ENCODE measurements at places on chromosomes 7 and 10.

- DNase-seq: no peak
These were observed 426.4 kb downstream of the TCERG1L start for GRCh38 chr10:130885021-130885655.

GRCh38 chr7:47482013-47482875 lies 99.7 kb downstream of the TNS3 start:
- DNase-seq: no peak

- DNase-seq: no peak
These were observed 3.2 kb downstream of the PARP12 start for GRCh38 chr7:140059273-140060242.

DNA sequence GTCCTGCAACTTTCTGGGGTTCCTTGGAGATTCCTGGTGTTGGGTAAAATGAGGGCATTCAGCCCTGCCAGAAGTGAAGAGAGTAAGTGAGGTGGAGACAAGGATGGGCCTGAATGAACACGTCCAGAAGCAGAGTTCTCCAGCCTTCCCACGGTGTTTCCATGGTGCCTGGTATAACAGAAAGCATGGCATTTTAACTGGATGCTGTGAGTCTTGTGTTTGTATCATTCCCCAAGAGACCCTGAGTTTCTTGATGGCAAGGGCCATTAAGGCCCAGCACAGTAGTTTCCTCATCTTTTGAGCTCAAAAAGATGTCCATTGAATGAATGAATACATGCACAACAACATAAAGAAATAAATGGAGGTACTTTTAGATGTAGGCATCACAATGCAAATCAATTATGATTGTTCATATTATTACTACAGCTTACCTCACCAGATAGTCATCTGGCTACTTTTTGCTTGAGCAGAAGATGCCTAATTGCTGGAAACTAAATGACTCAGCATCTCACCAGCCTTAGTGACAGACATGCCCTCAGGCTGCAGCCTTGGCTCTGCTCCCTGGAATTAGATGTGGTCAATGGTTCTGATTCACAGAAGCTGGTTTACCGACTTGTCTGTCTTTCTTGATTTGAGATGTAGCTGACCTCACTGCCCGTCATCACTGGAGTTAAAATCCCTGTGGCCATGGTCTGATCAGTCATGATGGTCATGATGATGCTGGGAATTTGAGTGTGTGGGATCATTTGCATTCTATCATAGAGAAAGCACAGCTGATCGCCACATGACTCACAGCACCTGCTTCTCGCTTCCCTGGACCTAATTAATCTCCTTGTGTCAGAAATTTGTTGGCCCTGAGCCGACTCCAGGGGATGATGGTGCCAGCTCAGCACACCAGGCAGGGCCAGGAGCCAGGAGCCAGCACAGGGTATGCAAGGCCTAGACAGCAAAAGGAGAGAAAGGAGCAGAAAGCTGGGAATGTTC lies 83.9 kb downstream of the CXCL12 start:
- DNase-seq: peak; percentile 90

DNA sequence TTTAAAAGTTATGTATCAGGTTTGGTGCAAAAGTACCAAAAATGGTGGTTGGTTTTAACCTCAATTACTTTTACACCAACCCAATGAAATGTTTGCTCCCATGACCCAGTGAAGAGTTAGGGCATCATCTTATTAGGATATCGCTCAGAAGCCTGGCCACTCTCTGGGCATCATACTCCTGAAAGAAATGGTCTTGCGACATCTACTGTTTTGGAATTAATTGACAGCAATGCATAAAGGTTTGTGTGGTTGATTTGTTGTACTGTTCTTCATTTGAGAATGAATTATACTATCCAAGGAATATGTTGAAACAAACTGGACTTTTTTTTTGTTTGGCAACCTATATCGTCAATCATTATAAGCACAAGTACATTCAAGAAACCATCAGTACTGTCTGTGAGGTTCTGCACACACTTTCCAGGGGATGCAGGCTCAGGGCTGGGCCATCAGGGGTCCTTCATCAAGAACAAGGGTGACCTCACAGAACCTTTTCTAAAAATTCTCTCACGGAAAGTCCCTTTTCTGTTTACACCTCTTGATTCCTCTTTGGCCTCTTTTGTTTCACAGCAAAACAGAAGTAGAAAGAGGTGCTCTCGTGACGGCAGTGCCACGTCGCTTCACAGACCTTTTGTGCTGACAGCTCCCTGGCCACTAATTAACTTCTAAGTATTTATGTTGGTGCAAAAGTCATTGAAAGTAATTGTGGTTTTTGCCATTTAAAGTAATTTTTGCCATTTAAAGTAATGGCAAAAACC lies 117.2 kb upstream of the KLF6 start:
- no peak for DNase-seq

GRCh38 chr10:31990937-31991336 lies 62.3 kb upstream of the ARHGAP12 start:
- no peak for DNase-seq

DNA sequence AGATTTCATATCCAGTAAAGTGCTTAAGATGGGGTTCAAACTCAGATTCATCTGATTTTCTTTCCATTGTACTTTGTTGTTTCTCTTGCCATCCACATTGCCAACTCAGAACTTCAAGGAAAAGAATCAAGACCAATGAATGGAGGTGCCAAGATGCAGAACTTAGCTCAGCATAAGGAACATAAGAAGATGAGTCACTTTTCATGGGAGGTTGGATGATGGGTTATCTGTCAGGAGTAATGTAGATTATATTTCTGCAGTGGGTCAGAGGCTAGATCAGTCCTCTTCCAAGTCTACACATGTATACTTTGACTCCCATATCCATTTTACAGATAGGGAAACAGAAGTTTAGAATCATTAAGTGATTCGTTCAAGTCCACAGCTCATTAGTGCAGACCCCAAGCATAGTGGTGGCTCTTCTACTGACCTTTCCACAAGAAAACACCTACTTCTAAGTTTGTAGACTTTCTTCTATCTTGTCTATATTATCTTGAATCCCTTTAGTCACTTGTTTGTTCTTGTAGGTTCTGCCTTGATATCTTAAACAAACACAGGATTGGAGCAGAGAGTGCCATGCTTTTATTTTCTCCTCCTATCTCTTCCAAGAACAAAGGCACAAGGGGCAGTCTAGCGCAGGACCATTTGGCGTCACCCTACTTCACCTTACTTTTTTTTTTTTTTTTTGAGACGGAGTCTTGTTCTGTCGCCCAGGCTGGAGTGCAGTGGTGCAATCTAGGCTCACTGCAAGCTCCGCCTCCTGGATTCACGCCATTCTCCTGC lies 14.0 kb upstream of the ADD3 start:
- no peak for DNase-seq

- DNase-seq: no peak
These were observed 269.6 kb downstream of the MDFIC start for GRCh38 chr7:115191526-115191925.

GRCh38 chr10:84933402-84933801 lies 605.0 kb downstream of the CCSER2 start:
- no peak for DNase-seq

- DNase-seq: peak; percentile 65
These were observed 339.7 kb upstream of the NFE2L3 start for GRCh38 chr7:25812086-25812850.

GRCh38 chr7:107998150-107998549 lies 4.8 kb downstream of the LAMB1 start:
- DNase-seq: no peak

- no peak for DNase-seq
These were observed 104.0 kb downstream of the CYTH3 start for GRCh38 chr7:6168477-6168868.

- peak; percentile 84 for DNase-seq
These were observed 334.4 kb upstream of the NPVF start for GRCh38 chr7:25562673-25563182.

DNA sequence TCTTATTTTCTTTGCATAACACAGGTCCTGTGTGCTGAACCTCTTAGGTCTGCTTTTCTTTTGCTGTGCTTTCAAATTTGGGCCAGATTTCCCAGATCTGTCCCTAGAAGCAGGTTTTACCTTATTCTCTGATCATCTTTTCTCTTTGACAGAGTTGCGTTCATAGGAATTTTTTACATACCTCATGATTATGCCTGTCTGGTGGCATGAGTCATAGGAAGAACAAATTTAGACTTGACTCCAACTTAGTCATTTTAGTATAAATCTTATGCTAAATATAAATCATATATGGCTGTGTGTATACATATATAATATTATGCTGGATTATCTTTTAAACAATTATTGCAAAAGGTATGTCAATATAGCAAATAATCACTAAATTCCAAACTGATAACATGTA lies 1038.9 kb downstream of the GRM8 start:
- DNase-seq: no peak

GRCh38 chr10:86139066-86139657 lies 227.4 kb downstream of the GRID1 start:
- no peak for DNase-seq

DNA sequence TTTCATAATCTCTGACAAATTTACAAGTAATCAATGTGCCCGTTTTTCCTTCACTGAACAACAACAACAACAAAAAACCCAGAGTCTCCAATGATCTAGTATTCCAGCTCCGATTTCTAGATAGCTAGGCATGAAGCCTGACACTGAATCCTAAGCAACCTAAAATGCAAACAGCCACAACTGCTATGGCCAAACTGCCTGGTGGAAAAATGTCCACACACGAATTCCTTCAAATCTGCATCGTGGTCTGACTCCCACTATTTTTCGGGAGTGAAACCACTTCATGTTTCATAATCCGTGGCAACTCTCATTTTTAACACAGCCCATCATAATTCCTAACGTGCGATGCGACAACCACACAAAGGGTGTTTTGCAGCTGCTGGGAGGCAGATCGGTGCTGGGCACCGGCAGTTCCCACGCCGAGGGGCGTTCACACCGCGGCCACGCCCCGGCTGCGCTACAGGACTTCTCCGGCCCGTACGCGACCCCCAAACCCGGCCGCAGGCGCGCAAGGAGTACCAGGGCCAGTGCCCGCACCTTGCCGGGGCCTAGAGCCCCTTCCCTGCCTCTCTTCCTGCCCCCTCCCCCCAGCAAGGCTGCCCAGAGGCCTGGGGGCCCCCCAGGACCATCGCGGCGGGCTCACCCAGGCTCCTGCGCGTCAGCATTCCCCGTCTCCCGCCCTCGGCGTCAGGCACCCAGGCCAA lies 814 bp downstream of the RUFY2 start:
- peak; percentile 16 for DNase-seq

GRCh38 chr10:6204063-6204340 lies 1.3 kb downstream of the PFKFB3 start:
- no peak for DNase-seq

DNA sequence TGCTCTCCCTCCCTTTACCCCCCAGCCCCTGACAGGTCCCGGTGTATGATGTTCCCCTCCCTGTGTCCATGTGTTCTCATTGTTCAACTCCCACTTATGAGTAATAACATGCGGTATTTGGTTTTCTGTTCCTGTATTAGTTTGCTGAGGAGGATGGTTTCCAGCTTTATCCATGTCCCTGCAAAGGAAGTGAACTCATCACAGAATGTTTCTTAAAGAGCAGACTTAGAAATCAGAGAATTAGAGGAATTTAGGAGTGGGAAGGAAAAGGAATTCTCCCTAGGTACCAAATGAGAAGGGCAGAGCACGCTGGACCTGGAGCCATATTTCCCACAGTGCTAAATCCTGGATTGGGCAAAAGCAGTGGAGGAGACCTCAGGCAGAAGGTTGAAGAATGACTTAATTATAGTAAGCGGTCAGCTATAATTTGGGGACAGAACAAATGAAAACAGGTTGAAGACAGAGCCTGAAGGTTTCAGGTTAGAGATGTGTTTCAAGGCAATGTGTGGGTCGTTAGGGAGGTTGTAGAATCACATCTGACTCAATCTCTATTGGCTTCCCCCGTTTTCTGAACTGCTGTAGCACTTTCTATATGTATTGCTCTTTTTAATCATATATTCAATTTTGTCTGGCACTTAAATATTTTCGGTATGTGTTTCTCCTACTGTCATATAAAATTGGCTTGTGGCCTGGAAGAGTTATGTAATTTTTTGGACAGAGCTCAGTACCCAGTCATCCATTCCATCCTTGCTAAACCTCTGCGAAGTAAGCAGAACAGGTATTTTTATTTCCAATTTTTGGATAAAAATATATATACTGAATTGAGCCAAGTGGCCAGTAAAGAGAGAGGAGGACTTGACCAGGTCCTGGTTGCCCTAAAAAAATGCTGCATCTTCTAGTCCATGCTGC lies 210.5 kb upstream of the KLF6 start:
- DNase-seq: no peak

DNA sequence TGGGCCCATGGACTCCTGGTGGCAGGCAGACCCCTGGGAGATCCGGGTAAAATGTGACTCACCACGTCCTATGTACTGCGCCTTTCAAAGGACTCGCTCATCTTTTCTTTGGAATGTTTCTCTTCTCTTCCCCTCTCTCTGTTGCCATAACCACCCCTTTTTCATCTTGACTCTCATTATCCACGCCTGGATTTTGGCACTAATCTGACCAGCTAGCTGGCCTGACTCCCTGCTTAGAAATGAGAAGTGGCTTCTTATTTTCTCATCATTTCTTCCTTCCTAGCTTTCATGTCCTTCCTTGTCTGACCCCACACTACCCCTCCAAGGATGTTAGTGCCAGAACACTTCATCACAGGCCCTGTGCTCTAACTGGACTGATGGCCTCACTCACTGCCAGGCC lies 98.0 kb upstream of the FAM171A1 start:
- no peak for DNase-seq

- DNase-seq: no peak
These were observed 17.6 kb downstream of the ZRANB1 start for GRCh38 chr10:124959564-124959963.

DNA sequence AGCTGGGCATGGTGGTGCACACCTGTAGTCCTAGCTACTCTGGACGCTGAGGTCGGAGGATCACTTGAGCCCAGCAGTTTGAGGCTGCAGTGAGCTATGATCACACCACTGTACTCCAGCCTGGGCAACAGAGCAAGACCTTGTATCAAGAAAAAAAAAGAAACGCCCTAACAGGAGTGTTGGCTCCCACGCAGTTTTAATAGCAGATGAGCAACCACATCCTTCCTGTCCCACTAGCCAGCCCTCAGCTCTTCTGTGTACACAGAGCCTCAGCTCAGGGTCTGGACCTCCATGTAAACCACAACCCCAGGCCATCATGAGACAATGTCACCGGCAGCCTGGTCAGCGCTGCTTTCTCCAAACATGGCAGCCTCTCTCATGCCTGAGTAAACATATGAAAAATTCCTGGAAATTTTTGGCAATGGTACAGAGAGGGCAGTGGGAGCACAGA lies 108.2 kb downstream of the PIP4K2A start:
- no peak for DNase-seq

DNA sequence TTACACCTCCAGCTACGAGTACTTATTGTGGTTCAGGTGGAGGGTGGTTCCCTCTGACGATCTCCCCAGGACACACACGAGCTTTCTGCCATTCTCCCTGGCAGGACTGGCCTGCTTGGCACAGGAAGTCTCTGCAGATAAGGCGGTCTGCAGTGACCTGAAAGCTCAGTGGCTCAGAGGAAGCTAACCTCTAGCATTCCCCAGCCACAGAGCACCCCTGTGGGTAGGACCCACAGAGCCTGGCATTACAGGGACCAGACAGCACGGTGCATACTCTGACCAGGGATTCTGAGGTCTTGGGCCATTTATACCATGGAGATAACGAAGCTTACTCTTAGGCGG lies 1.9 kb upstream of the GPR146 start:
- no peak for DNase-seq

All from NCI-H1694 (cell line).